ENCODE measurements at places on chromosomes 2 and 18.

- peak; percentile 59 for DNase-seq
These were observed 11.9 kb downstream of the GAL3ST2 start for GRCh38 chr2:241788572-241788971.

GRCh38 chr18:13366962-13367892 lies 148.7 kb downstream of the LDLRAD4 start:
- DNase-seq: no peak

- DNase-seq: no peak
These were observed 37.0 kb upstream of the CLASP1 start for GRCh38 chr2:121686218-121686617.

- no peak for DNase-seq
These were observed 531.9 kb downstream of the PARD3B start for GRCh38 chr2:205077159-205077558.

DNA sequence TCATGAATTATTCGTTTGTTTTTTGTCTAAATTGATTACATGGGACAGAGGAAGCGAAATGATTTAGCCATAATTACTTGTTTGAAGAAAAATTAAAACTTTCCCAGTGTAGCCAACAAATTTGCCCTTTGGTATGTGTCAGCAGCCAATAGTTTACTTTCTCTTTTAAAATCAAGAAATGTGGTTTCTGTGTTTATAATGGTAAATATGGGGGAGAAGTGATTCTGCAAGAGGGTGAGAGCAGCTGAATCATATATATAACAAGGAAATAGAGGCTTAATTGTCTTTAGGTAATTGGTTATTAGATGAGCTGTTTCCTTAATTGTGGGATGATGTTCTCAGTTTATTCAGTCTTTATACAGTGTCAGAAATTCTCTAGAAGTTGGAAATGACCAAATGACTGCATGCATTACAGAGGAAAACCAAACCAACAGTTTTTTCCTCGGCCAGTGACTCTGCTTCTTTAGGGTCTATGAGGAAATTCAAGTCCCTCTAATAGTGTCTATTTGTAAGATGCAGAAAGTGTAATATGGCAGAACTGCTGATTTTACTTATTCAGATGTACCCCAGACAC lies 132.9 kb downstream of the AGPS start:
- DNase-seq: no peak

GRCh38 chr18:48698707-48699106 lies 159.9 kb downstream of the CTIF start:
- DNase-seq: no peak

GRCh38 chr2:218517434-218518206 lies 50.5 kb downstream of the USP37 start:
- DNase-seq: no peak

- DNase-seq: no peak
These were observed 20.8 kb downstream of the TLK1 start for GRCh38 chr2:171139860-171140259.

GRCh38 chr18:3529077-3529476 lies 79.1 kb downstream of the TGIF1 start:
- DNase-seq: no peak

GRCh38 chr2:73156539-73157124 lies 43.9 kb upstream of the RAB11FIP5 start:
- peak; percentile 13 for DNase-seq

All from B cell (primary cell).